ENCODE measurements at places on chromosomes 5 and 9.

DNA sequence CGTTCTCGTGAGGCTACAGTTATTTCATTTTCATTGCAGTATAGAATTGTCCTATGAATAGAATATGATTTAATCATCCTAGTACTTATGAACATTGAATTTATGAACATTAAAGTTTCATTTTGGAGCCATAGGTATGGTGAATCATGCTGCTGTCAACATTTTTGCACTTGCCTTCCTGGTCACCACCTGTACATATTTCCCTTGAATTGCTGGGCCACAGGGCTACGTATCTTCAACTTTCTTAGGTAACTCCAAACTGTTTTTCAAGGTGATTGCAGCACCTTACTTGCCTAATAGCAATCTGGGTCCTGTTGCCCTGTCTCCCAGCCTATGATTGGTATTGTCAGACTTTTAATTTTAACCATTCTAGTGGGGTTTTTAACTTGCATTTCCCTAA is 6.5 kb upstream of the RNF145 start:
- no peak for DNase-seq

DNA sequence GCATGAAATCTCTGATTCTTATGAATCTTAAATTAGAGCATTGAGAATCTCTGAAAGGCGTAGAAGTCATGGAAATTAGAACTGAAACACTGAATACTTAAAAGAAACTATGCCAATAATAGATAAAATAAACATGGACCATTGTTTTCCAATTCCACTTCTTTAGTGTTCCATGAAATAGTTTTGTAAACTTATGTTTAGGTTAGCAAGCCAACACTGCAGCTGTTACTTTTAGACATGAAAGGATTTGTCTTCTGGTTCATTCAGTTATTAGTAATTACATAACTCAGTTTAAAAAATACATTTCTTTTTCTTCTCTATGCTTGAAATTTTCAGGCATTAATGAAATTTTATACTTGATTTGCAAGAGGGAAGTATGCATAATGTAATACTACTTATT is 733.4 kb upstream of the NUDT12 start:
- no peak for DNase-seq

DNA sequence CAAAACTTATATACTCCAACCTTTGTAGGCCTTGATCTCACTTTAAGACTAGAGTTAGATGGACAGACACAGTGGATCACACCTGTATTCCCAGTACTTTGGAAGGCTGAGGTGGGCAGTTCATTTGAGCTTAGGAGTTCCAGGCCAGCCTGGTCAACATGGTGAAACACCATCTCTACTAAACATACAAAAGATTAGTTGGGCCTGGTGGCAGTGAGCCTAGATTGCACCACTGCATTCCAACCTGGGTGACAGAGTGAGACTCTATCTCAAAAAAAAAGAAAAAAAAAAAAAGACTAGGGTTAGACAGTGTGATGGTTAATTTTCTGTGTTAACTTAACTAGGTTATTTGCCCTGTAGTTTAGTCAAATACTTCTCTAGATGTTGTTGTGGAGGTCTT is 74.1 kb downstream of the CFAP95 start:
- no peak for DNase-seq

DNA sequence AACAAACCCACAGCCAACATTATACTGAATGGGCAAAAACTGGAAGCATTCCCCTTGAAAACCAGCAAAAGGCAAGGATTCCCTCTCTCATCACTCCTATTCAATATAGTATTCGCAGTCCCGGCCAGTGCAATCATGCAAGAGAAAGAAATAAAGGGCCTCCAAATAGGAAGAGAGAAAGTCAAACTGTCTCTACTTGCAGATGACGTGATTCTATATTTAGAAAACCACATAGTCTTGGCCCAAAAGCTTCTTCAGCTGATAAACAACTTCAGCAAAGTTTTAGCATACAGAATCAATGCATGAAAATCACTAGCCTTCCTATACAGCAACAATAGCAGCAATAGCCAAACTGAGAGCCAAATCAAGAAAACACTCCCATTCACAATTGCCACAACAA is 333.7 kb upstream of the EDIL3 start:
- no peak for DNase-seq

- DNase-seq, result no peak
Observed at GRCh38 chr5:6541256-6542013, 91.4 kb downstream of the NSUN2 start.

DNA sequence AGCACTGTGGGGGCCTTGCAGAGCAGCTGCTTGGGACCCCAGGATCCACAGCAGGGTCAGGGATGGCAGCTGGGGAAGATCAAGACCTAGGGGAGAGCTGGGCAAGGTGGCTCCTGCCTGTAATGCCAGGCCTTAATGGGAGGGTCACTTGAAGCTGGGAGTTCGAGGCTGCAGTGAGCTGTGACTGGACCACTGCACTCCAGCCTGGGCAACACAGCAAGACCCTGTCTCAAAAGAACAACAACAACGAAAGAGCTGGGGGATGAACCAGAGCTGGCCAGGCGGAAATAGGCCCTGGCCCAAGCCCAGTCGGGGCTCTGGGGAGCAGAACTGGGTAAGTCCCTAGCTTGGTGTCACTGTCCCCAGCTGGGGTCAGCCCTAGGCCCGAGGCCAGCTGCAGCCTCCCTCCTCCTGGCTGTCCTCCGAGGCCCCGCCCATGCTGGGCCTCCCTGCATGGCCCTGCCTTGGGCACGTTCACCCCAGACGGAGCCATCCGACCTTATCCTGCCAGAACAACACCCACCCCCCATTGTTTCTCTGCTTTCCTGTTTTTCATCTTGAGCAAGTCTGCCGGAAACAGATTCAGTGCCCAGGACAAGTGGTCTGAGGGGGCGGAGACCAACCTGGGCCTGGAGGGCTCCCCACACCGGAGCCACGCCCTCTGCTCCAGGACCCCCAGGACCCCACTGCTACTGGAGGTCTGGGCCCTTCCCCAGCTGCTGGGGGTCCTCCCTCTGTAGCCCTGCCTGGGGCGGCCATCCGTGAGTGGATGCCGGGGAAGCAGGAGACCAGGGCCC is 1.9 kb downstream of the DIPK1B start:
- DNase-seq, result no peak

DNA sequence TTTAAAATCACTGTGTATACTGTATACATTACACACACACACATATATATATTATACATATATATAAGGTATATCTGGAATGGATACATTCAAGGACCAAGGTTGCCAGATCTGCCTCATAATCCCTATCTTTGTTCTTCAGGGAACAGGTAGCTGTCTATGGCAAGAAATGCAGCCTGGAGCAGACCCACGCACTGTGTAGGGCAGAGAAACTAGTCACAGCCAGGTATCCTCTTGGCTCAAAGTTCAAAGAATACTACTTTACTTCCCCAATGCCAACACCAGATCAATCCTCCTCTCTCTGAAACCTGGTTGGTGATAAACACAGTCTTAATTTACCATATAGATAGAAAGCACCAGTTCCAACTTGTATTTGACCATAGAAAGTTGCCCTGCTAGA is 313.6 kb downstream of the PRELID2 start:
- DNase-seq, result no peak

GRCh38 chr9:99249619-99250018 is 27.5 kb downstream of the SEC61B start:
- no peak for DNase-seq

DNA sequence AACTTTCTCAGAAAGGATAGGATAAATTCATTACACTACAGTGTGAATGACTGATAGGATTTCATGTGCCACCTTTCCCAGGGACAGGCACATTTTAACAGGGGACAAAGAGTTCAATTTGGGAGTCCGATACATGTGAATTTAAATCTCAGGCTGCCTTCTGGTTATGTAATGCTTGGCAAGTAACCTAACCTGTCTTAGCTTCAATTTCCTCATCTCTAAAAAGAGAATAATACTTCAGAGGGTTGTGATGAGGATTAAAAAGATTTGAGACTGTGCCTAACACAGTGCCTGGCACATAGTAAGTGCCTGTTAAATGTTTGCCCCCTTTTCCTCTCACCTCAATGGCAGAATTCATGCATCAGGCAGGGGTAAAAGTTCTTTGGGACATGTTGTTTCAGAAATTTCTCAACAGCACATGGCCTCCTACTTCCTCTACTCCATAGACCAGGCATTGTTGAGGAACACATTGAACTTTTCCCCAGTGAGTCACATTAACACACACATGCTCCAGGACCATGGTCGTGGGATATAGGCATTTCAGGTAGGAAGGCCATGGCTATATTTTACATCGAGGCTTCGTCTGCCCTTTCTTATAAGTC is 94.6 kb upstream of the EGFLAM start:
- no peak for DNase-seq

DNA sequence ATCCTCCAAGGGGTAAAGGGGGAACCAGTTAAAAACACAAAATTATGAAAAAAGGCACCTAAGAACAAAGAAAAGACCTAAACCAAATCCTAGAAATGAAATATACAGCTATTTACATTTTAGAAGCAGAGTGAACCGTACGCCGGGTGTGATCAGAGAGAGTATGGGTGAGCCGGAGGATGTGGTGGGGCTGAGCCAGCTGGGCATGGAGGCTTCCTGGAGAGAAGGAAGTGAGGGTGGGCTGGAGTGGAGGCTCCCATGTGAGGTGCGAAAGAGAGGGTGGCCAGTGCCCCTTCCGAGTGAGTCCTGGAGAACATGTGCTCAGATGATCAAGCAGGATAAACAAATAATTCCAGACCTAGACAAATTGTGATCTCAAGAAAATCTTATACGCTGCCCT is 111.6 kb downstream of the CACNA1B start:
- no peak for DNase-seq

GRCh38 chr5:132497488-132497997 is 7.0 kb upstream of the IRF1 start:
- DNase-seq, result no peak

DNA sequence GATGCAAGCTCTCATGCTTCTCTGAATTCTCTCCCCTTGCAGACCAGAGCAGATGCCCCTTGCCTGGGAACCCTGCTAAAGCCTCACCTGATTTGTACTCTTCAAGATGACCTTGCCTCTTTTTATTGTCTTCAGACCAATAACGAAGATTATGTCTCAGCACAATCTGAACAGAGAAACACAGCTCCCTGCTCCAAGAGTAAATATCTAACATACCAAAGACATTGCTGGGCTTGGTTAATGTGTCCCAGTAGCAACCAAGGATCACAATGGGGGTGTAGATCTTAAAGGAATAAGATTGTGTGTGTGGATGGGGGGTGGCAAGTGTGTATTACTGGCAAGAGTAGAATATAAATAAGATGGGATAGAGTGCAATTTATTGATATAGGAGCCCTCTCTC is 67.6 kb upstream of the LHFPL2 start:
- no peak for DNase-seq

- no peak for DNase-seq
Observed at GRCh38 chr9:97367729-97368128, 44.2 kb upstream of the TDRD7 start.

- DNase-seq, result no peak
Observed at GRCh38 chr5:85841653-85842052, 776.1 kb upstream of the COX7C start.

- DNase-seq, result no peak
Observed at GRCh38 chr9:71719562-71719961, 48.8 kb downstream of the CEMIP2 start.

- no peak for DNase-seq
Observed at GRCh38 chr9:98502311-98502975, 206.3 kb downstream of the GABBR2 start.

- no peak for DNase-seq
Observed at GRCh38 chr5:177483994-177484901, 10.8 kb upstream of the DBN1 start.

DNA sequence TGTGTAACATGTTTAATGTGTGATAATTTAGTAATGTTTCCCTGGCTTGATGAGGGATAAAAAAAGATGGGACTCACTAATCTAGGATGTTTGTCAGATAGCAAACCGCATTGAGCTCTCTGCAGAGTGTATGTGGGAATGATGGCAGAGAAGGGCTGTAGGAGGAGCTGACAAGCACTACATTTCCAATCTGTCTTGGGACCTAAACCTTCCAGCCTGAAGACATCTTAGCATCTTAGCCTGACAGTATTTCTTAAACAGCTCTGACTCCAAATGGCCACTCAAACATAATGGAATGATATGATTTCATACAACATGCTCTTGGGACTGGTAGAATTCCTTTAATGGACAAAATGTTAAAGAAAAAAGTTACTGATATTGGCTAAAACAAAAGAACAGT is 116.7 kb downstream of the PPP2R2B start:
- DNase-seq, result no peak

DNA sequence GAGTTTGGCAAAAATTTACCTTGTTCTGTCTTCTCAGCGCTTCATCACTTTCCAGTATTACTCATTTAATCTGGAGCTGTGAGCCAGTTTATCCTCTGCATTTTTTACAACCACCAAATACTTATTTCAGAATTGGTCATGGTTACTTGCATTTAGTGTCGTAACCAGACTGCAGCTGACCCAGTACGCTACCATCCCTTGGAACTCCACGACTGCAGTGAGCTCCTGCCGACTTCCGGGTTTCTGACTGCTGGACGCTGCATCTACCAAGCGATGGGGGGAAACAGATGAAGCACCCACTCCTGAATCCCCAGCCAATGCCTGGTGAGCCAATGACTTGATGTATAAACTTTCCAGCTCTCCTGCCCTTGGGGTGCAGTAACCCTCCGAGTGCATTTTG is 174.4 kb upstream of the PRLR start:
- DNase-seq, result no peak

GRCh38 chr5:158430798-158431167 is 571.8 kb upstream of the CLINT1 start:
- no peak for DNase-seq

GRCh38 chr9:15522130-15522755 is 11.5 kb upstream of the PSIP1 start:
- DNase-seq, result no peak

- DNase-seq, result no peak
Observed at GRCh38 chr5:9930156-9930555, 300.0 kb upstream of the TAS2R1 start.

Data from stimulated activated CD4-positive, alpha-beta T cell treated with anti-CD3 and anti-CD28 coated beads, Interleukin-12 subunit alpha, Interleukin-12 subunit beta, amount 100 ng/mL, for 48 hours (primary cell).